G401 (cell line): ENCODE measurements at places on chromosomes 3 and 15. TPM values are rescaled to one million over a fixed set of nuclear protein-coding genes. Genes with fewer than 3 reads are reported as not detected.

GRCh38 chr15:80034629-80035028, 24.8 kb upstream of the ZFAND6 start:
- no peak for DNase-seq

GRCh38 chr15:89680282-89680873, 1.2 kb upstream of the PLIN1 start:
- DNase-seq: peak; percentile 43

DNA sequence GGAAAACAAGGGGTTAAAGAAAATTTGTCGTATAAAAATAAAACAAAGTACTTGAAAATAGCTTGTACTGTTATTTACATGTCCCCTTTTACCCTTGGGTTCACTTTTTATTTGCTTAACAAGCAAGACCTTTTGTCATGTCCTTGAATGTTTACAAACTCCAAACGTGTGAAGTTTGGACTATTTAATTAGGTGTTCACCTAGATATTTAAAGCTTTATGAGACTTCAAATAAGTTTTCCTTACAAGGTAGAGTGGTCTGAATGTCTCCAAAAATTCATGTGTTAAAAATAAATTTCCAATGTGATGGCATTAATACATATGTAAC, 242.0 kb upstream of the TTC14 start:
- no peak for DNase-seq

RTP1 gene
- not detected in 2 replicates for total RNA-seq

MKRN2OS gene
- total RNA-seq: not detected in 2 replicates
